ENCODE measurements at places on chromosomes 11 and 22.

DNA sequence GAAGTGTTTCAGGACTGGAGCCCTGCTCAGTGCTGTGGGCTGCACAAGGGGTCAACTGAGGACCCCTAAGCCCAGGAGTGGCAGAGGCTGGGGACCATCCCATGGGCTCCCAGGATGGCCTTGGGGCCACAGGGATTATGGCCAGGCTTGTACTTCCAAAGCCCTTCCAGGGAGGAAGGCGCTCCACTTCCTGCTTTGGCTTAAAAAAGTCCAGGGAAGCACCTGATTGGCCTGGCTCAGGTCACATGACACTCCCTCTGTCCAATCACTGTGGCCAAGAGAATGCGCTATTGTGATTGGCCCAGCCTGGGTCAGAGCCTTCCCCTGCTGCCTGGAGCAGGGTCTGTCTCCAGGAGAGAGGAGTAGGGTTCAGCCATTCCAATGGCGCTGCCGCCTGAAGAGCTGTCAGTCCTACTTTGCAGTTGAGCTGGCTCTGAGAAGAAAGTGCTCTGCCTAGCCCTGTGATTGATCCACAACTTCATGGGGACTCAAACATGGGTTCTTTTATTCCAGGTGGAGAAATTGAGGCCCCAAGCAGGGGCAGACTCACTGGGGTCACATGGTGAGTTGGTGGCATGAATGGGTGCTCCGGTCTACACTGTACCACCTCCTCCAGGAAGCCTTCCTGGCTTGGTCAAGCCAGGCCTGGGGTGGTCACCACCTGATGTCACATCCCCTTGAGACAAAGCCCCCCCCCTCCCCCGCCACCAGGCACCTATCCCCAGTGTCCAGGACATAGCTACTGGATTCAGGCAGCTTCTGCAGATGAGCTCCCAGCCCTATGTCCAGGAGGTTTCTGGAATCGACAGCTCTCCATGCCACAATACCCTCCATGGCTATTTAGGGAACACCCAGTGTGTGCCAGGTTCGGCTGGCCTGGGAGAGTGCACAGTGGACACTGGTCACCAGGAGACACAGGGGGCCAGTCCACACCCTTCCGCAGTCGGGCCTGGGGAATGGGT, 48.2 kb downstream of the RTN4R start:
- DNase-seq: no peak

DNA sequence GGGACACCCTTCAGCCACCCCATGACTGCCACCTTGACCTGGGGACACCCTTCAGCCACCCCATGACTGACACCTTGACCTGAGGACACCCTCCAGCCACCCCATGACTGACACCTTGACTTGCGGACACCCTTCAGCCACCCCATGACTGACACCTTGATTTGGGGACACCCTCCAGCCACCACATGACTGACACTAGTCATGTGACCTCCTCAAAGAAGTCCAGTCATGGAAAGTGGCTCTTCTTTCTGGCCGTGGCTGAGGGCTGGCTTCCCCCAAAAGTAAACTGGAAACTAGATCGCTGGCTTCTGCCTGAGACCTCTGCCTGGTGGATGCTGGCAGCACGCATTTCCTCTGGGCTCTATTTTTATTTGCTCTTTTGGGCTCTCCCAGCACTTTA, 28.4 kb downstream of the ARFGAP2 start:
- no peak for DNase-seq

- no peak for DNase-seq
Observed at GRCh38 chr22:46577368-46578249, 40.2 kb upstream of the CELSR1 start.

DNA sequence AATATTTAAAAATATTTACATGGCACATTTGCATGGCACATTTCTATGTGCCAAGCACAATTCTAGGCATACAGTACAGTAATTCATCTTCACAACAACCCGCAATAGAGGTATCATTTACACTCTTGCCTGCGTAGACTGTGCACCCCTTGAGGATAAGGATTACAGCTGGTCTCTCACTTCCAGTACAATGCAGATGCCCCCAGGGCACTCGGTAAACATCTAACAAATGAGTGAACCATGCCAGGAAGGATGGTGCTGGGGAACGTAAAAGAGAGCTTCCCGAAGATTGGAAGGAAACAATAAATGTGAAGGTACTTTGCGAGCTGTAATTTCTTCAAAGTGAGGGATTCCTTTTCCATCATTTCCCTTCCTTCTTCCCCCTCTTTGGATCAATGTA, 1.3 kb downstream of the PRPF19 start:
- DNase-seq: no peak

- no peak for DNase-seq
Observed at GRCh38 chr11:62923601-62924411, 2.6 kb upstream of the CHRM1 start.

DNA sequence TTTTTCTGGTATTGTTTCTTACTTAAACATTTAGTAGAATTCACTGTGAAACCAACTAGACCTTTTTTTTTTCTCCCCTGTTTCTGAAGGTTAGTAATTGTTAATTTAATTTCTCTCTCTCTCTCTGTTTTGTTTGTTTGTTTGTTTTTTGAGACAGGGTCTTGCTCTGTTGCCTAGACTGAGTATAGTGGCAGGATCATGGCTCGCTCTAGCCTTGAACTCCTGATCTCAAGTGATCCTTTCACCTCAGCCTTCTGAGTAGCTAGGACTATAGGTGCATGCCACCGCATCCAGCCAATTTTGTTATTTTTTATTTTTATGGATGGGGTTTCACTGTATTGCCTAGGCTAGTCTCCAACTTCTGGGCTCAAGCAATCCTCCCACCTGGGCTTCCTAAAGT, 165.0 kb downstream of the UVRAG start:
- DNase-seq: no peak

- no peak for DNase-seq
Observed at GRCh38 chr11:72389116-72389515, 45.2 kb downstream of the CLPB start.

GRCh38 chr22:47835726-47836125, 1073.3 kb downstream of the TBC1D22A start:
- DNase-seq: no peak

GRCh38 chr22:36274531-36274930, 21.6 kb downstream of the APOL1 start:
- no peak for DNase-seq

DNA sequence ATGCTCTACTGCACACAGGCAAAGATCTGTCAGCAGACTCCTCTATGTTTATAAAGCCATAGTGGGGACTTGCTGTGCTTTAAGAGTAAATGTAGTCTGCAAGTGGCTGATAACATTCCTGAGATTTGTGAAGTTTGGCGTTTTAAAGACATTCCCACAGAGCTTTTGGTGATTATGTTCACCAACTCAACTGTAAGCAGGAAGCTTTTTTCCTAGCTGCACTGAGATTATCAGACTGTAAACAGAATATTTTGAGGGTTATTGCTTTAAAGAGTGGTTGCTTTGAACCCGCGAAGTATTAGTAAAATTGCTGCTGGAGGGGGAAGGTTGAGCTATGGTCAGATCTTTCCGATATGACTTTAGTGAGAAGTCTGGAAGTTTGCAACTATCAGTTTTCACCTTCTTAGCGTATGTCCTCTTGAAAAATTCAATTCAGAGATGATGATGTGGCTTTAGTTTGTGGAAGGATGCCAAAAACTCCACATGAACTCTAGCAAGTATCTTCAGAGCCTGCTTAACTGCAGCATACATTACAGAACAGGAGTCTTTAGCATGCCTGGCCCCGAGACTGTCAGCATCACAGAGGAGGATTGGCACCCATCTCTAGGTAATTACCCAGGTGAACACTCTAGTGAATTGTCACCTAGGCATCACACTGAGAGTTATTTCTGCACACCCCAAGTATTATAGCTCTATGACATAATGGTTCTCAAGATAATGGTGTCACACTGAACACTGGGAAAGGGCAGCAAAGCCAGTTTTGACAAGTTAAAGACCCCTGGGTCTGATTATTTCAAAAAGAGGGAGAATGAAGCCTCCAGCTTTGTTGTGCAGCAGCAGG, 89.9 kb downstream of the MTNR1B start:
- DNase-seq: no peak

DNA sequence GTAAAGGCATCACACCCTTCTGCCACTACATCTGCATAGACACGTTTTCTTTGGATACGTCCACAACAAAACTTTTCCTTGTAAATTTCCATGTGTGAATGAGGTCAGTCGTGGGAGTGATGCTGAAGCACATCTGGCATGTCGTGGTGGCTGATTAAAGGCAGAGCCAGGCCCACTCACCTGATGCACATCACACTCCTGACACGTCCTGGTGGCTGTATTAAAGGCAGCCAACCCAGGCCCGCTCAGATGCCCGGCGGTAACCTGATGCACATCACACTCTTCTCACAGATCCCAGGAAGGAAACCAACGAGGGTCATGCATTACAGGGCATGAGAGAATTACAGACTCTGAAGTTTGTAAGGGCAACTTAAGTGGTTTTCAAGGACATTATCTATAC, 321.6 kb upstream of the B3GAT1 start:
- no peak for DNase-seq

DNA sequence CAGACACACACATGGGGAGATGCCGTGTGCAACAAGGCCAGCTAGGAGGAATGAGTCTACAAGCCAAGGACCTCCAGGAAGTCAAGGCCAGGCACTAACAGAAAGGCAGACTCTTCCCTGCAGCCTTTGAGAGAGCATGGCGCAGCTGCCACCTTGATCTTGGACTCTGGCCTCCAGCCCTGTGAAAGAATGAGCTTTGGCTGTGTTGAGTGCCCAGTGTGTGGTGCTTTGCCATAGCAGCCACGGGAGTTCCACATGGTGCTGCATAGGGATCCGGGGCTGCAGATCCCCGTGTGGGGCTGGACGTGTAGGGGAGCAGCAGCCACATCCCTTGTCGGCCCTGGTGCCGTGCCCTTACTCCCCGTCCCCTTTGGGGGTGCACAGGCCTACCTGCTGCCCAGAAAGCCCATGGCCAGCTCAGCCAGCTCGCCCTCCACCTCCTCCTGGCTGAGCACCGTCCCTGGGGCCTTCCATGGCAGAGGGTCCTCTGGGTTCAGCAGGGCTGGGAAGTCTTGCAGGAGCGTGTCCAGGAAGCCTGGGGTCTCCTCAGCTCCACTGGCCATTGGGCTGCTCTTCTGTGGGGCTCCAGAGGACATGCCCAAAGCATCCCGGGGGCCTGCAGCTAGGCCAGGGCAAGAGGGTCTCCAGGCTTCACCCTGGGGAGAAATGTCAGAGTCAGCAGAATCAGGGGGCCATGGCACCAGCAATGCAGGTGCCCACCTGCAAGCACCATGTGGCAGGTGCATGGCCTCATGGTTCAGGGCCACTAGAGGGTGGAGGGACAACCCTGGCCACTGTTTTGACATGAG, 7.0 kb downstream of the PPM1F start:
- DNase-seq: no peak

DNA sequence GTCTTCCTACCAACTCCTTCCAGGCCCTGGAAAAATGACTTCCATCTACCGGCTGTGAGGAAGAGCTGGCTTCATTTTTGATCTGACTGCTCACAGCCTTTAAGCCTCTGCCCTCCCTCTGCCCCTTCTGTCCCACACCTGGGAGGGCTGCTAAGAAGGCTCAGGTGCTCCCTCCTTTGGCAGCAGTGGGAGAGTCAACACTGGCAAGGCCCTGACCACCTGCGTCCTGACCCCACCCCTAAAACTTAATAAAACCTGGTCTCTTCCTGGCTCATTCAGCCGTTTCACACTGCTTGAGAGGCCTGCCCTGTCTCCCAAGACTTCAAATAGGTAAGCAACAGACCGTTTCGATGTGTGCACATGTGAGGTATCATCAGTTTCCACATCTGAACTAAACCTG, 52.1 kb upstream of the NFRKB start:
- no peak for DNase-seq

DNA sequence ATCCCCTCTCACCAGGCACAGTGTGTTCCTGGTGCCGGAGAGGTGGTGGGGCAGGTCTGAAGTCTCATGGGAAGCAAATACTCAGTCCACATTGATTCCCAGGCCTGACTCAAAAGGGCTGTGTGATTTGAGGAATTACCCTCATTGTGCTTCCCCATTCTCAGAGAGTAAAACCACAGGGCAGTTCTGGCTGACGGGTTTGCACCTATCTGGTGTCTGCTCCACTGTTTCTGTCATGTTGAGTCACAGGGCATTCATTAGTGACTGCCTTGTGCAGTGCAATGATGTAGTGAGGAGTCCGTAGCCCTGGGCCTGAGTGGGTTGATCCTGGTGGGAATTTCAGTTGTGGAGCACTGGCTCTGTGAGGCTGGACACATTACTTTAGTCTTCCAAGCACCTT, 85.2 kb upstream of the ARHGAP20 start:
- no peak for DNase-seq

- no peak for DNase-seq
Observed at GRCh38 chr11:109433753-109434256, 11.8 kb downstream of the C11orf87 start.

DNA sequence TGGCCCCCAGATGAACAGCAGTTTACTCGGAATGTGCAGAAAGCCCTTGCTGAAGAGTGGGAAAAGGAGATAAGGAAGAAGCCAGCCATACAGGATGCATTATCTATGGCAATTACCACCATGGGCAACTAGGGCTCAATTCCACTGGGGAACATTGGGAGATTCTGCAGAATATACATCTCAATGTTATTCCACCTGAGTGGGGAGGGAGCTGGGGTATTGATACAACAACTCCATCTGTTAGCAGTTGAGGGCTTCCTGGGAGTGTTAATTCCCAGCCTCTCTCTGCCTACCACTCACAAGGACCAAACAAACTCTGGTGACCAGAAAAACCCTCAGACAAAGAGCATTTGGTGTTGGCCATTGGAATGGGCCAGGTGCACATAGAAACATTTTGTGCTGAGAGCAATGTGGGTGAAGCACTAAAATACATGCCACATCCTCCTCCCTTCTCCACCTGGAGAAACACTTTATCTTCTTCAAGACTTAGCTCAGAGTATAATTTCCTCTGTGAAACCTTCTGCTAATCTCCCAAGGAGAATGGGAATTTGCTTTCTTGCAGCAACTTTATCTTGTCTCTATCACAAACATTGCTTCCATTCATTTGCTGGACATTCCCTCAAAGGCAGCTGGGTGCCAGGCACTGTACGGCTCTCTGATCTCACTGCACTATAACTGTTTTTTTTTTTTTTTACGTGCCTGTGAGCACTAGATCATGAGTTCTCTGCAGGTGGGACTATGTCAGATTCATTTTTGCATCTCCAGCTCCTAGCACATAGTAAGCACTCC, 292.2 kb downstream of the MN1 start:
- DNase-seq: no peak

DNA sequence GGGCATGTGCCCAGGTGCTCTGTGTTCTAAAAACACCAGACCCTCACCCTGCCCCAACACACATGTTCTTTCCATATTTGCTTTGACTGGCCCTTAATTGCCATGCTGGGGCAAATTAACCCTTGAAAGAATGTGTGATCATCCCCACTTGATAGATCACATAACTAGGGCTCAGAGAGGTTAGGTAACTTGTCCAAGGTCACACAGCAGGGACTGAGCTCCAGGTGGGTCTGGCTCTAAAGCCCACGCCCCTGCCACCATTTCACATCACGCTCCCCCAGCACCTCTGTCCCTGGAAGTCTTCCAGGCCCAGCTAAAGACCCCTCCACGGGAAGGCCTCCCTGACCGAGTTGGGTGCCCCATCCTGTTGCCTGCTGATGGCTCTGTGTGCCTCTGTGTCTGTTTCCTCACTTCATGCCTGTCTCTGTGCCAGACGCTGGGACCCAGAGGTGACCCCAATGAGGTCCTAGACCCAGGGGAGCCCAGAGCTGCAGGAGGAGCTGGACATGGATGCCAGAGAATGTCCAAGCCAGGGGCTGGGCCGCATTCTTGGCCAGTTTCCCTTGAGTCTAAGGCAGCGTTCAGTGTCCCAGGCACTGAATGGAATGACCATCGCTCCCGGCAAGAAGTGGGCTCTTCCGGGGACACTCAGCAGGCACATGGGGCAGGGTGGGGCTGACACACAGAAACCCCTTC, 79.7 kb downstream of the MYO7A start:
- no peak for DNase-seq

GRCh38 chr11:74546752-74547151, 45.6 kb upstream of the POLD3 start:
- no peak for DNase-seq
